ENCODE measurements at places on chromosomes 7 and 10.

DNA sequence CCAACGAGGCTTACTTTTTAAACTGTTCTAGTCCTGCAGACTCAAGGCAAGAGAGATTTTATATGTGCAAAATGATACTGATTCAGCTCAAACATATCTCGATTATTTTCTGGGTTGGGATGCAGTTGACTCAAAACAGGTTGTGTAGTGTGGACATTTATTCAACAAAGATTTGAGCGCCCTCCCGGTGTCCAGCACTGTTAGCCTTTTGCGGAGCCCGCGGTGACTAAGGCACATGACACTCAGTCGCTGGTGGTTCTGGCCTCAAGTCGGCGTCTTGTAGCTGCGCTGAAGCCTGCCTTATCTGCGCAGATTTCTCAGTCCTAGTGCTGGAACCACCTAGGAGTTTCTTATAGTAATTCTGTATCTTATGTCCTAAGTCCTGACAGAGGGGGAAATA lies 938 bp upstream of the CADPS2 start:
- DNase-seq = no peak

DNA sequence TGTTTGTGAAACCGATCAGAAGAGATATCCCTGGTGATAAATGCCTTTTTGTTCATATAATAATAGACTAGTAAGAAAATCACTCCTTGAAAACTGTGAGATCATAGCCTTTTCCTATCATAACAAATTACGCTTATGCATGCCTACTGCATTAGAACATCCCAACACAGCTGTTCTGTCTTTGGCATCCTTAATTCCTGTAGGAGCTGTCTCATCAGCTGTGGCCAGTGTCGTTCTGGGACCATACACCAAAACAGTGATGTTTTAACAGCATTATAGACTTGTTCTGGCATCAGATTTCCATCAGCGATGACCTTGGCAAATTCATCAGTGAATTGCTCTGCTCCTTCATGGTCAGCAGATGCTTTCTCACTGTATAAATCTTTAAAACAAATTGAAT lies 423.6 kb upstream of the LRGUK start:
- no peak for DNase-seq

DNA sequence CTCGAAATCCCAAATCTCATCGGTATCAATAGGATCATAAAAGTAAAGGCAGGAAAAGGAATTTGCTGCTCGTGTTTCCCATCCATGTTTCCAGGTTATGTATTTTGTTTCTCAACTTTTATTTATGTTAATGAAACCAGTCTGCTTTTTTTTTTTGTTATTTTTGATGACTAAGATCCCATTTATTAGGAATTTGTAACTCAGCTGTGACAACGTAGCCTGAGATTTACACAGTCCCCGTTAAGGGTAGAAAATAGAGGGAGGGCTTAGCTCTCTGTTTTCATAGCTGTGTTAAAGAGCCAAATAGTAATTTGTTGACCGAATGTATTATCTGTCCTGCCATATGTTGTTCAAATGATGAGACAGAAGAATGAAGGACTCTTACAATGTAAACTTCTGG lies 164.0 kb downstream of the MGMT start:
- DNase-seq = no peak

DNA sequence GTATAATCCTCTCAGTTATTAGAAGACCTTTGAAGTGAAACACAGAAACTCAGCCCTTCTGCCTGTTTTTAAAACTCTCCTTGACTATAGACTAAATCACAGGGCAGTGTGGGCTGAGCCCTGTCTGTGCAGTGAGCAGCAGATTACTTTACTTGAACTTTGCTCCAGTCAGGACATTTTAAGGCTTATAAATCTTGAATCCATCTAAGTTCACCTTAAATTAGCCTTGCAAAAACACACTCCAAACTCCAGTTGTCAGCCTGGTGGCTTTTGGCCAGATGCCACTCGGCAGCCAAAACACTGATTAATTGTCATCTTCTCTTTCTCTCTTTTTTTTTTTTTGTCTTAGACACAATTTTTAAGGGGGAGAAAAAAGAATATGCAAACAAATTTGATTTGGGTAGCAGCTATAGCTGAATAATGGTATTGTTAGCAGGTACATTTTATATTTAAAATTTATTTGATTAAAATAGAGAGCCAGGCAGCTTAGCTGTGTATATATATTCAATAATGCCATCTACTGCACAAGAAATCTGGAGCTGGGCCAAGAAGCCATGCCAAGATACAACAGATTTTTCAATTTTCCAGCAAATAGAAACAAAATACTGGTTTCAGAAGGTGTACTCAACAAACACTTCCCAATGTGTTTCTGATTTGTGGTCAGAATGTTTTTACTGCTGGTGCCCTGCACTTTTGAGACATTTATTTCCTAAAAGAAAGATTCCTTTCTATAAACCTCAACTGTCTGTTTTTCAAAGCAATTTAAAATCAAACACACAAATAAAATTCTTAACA lies 247.7 kb downstream of the TFEC start:
- no peak for DNase-seq

DNA sequence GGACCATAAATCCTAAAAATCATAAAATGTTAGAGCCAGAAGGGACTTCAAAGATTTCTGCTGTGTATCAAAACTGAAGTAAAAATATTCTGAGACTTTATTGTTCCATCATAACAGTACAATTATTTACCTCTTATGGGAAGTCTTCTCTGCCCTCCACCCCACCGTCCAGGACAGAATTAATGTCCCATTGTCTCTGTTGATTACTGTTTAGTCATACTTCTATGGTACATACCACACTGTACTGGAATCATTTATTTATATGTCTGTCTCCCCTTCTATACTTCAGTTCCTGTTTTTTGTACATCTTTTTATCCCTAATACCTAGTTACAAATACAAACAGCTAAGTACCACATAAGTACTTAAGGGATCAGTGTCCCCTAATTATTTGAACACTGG lies 91.4 kb upstream of the CAPZA2 start:
- DNase-seq = no peak

- no peak for DNase-seq
These were observed 22.6 kb downstream of the DYDC1 start for GRCh38 chr10:80333983-80334382.

DNA sequence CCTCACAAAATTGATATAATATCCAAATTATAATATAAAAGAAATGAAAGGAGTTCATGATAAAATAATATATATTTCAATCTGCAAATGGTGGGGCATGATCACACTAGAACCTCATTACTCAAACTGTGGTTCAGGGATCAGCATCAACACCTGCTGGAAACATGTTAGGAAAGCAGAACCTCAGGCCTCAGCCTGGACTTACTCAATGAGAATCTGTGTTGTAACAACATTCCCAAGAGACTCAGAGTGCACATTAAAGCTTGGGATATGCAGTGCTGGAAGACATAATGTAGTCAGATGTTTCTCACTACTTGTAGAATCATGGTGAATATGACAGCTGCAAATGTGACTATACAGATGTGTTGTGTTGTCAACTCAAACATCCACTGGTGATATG lies 81.7 kb upstream of the ITPRID1 start:
- no peak for DNase-seq

DNA sequence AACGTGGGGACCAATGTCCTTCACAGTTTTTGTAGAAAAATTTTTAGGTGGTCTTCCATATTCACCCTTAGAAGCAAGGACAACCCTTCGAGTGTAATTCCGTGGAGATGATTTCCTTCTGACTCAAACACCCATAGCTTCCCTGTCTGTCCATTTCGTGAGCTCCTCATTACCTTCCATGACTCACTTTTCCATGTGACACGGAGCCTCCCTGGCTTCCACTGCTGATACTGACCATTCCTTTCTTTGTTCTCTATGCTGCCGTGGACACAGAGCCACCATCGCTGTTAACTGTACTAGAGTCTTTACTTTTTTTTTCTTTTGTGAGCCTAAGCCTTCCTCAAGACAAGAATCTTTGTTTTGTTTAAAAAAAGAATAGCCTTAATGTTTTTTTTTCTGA lies 12.5 kb upstream of the ARMS2 start:
- no peak for DNase-seq

DNA sequence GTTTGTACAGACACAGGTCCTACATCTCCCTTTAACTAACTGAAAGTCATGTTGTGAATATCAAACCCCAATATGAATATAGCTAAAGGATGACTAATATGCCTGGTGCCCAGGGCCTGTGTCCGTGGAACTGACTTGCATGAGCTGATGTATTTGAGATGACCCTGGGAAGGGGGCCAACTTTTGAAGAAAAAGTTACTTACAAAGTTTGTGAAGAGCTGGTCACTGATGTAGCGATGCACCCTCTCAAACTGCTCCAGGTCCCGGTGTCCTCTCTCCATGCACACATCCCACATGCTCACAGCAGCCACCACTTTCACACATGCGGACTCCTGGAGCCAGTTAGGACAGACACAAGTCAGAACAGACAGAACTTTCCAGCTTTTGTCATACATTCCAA lies 106.2 kb downstream of the ABCC2 start:
- DNase-seq = no peak

GRCh38 chr10:48306870-48307710 lies 613 bp downstream of the MAPK8 start:
- DNase-seq = peak; percentile 64

DNA sequence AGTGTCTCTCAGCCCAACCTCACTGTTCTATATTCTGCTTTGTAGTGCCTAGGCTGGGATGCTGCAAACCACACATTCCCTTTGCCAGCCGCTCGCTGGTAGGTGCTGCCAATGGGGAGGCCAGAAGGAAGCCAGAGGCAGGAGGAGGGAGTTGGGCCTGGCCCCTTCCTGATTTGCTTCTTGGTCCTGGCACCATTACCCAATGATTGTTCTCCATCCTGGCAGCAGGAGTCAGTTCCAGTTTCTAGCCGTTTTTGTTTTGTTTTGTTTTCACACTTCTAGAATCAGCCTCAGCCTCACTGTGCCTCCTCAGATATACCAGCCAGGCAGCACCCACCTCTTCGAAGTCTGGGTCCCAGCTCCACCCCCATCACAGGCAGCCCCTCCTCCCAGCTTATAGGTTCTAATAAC lies 27.4 kb upstream of the LOXL4 start:
- no peak for DNase-seq

- DNase-seq = no peak
These were observed 73.2 kb downstream of the FAM107B start for GRCh38 chr10:14701466-14701865.

- no peak for DNase-seq
These were observed 5.6 kb downstream of the IL6 start for GRCh38 chr7:22732556-22733126.

DNA sequence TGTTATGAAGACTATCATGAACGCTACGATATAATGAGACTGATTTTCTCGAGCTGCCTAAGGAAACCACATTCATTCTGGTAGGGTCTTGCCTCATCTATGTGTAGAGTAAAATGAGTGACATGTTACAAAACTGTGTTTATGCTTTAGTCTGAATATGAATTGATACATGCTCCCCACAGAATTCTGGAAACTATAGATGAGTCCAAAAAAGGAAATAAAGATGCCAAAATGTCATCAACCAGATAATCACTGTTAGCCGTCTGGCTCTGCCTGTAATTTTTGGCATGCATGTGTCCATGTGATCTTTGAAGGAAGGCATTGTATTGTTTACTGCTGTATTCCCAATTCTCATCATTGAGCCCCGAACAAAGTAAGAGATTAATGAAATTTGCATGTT lies 42.6 kb upstream of the GPR37 start:
- no peak for DNase-seq

DNA sequence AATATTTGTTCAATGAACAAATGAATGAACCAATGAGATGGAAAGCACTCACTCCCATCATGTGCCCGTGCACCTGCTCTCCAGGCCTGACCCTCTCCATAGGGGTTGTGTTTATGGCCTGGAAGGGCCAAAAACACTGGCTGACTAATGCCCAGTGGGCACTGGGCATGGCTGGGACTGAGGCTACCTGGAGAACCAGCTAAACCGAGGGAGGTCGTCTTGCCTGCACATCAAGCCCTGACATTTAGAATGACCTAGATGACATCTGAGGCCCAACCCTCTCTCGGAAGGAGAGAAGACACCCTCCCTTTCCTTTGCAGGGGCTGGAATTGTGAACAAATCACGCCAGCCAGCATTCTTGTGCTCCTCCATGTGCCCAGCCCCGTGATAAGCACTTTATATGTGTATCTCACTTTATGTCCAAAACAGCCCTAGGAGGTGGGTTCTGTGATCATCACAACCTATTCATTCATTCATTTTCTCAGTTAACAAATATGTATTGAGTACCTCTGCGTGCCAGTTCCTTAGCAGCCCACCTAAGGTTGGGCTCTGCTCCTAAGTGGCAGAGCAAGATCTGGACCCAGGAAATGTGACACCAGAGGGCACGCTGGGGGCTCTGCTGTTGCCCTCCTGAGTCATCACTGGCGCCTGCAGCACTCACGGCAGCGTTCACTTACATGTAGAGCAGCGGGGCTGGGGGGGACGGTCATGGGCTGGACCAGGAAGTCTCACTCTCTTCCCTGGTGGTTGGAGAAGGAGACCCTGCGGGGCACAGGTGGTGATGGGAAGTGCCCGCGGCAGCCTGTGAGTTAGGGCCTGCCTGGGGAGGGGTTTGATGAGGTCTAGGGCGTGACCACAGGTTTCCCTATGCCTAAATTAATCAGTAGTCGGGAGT lies 52.0 kb downstream of the TSPAN15 start:
- DNase-seq = no peak

GRCh38 chr10:131127138-131127589 lies 184.4 kb downstream of the TCERG1L start:
- DNase-seq = no peak

GRCh38 chr7:111855161-111855841 lies 293.0 kb upstream of the IMMP2L start:
- DNase-seq = no peak

DNA sequence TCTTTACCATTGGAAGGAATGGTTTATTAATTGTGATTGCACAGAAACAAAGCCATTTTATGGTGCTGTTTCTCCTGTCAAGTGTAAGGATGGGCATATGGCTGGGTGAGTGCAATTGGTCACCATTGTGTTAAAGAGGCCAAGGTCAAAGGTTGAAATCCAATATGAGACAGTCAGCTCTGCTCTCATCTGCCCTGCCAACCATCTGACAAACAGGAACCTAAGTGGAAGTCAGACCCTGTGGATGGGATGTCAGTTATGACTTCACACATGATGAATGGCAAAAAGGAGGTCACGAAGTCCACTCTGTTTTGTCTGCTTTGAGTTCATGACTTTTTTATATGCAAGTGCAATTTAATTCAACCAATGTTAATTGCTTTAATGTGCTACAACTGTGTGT lies 172.7 kb upstream of the TMEM229A start:
- no peak for DNase-seq

DNA sequence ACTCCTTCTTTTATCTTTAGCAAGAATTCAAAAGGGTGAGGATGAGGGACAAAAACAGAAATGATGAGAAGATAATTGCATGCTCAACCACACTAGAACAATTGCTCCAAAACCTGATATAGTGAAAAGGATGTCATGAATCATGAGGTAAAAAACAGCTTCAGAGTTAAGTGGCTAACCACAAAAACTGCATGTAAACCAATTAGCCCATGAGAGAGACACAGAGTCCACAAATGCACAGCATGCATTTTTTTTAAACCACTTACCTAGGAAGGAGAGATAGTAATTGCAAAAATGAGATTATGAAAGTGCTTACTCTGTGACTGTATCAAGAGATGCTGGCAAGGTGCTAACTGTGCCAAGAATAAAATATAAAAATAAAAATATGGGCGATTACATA lies 132.9 kb downstream of the MBL2 start:
- DNase-seq = no peak

Measured in T-helper 1 cell (primary cell).